Cortex of kidney (tissue), 1 donor: ENCODE measurements at places on chromosomes 3 and 15.

DNA sequence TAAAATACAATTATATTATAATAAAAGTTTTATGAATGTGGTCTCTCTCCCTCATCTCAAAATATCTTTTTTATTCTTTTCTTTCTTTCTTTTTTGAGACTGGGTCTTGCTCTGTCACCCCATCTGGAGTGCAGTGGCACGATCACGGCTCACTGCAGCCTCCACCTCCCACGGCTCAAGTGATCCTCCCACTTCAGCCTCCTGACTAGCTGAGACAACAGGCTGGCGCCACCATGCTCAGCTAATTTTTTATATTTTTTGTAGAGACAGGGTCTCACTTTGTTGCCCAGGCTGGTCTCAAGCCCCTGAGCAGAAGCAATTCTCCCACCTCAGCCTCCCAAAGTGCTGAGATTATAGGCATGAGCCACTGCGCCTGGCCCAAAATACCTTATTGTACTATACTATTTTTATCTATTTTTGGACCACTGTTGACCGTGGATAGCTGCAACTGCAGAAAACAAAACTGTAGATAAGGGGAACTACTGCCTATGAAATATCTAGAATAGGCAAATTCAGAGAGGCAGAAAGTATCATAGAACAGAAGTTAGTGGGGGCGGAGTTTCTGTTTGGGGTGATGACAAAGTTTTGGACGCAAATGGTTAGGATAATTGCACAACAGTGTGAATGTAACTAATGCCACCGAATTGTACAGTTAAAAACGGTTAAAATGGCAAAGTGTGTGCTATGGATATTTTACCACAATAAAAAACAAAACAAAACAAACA, 66.6 kb downstream of the SLC12A8 start:
- no peak for DNase-seq

DNA sequence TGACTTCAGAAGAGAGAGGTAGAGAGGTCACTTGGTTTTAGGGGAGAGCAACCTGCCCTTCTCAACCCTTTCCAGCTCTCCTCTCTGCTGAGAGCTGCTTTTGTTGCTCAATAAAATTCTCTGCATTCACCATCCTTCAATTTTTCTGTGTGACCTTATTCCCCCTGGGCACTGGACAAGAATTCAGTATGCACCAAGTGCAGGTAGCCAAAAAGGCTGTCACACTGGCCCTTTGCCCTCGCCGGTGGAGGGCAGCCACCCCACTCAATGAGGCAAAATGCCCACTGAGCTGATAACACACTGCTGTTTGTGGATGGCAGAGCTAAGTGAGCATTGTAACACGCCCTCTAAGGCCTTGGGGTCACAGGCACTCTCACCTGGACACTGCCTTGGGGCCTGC, 12.9 kb downstream of the PGBD4 start:
- no peak for DNase-seq

GRCh38 chr3:38907426-38907825, 91.4 kb upstream of the SCN10A start:
- no peak for DNase-seq

GRCh38 chr3:106276755-106277612, 408.2 kb upstream of the CBLB start:
- DNase-seq = no peak

- DNase-seq = no peak
Measured at GRCh38 chr3:40975711-40976121, 223.6 kb upstream of the CTNNB1 start.

DNA sequence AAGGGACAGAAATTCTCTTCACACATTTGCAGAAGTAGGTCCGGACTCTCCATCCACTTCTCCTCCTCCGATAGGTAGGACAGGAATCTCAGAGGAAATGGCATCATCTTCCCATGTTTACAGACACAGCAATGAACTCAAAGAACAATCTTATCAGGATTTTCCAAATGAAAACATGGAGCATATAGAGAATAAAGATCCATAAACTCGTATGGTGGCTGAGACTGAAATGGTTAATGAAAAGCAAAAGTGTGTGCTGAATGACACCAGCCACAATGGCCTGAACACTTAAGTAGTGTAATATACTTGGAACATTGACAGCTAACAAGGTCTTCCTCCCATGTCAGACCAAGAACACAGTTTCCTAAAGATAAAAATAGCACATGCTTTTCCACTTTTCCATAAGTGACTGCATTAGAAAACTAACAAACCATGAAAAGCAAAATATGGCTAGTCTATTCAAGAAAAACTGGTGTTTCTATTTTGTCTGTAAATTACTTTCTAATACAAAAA, 5.8 kb downstream of the CCRL2 start:
- no peak for DNase-seq
